Stimulated activated CD4-positive, alpha-beta T cell treated with anti-CD3 and anti-CD28 coated beads, TNF-alpha, amount 100 ng/mL, for 4 hours (primary cell): ENCODE measurements at places on chromosomes 12 and 14.

- DNase-seq: no peak
Measured at GRCh38 chr12:115830070-115830469, 447.4 kb downstream of the MED13L start.

DNA sequence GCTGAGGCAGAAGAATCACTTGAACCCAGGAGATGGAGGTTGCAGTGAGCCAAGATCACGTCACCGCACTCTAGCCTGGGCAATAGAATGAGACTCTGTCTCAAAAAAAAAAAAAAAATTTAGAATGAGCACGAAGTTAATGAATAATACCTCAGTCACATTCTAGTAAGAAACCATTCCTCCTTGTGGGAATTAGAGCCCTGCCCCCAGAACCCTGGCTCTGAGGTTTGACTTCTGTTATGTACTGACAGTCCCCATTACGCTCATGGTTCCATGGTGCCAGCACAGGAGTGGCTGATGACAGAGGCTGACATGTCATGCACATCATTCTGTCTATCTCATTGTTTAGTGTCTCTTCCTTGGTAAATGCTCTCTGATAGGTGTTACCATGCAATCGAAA is 132.6 kb upstream of the FGD4 start:
- no peak for DNase-seq

- DNase-seq: no peak
Measured at GRCh38 chr14:105839425-105840265, 313.3 kb downstream of the TMEM121 start.

- DNase-seq: no peak
Measured at GRCh38 chr12:80186727-80187217, 87.4 kb downstream of the OTOGL start.

GRCh38 chr14:51972566-51972965 is 16.8 kb upstream of the RTRAF start:
- DNase-seq: no peak

GRCh38 chr14:29926701-29927375 is 809 bp downstream of the PRKD1 start:
- DNase-seq: no peak

GRCh38 chr12:130357241-130357640 is 19.6 kb downstream of the PIWIL1 start:
- no peak for DNase-seq
